Osteoblast (primary cell): ENCODE measurements at places on chromosomes 4 and X. TPM values are rescaled to one million over a fixed set of nuclear protein-coding genes. Genes with fewer than 3 reads are reported as not detected.

DNA sequence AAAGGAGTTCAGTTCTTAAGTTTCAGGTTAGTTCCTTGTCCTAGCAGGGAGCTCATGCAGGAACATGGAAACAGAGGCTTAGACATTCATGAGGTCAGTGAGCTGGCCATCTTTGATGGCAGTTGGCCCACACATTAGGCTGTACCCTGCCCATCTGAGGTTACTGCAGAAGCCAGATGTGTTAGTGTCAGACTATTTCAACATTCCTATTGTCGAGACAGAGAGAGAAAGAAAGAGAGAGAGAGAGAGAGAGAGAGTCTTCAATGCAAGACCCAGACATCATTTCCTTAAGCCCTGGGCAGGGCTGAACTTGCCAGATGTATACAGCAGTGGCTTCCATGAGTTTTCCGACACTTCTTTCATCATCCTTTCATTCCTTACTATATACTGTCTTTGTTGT is 91.3 kb downstream of the PPP1R2C start:
- DNase-seq: no peak

- no peak for DNase-seq
Measured at GRCh38 chr4:79439489-79439888, 31.5 kb upstream of the GK2 start.

- DNase-seq: no peak
Measured at GRCh38 chr4:69470561-69470960, 25.1 kb downstream of the UGT2B4 start.

MAPK10 gene
- 12.1 and 13.0 TPM in 2 replicates for total RNA-seq

- no peak for DNase-seq
Measured at GRCh38 chr4:3706565-3707422, 59.4 kb upstream of the ADRA2C start.

DNA sequence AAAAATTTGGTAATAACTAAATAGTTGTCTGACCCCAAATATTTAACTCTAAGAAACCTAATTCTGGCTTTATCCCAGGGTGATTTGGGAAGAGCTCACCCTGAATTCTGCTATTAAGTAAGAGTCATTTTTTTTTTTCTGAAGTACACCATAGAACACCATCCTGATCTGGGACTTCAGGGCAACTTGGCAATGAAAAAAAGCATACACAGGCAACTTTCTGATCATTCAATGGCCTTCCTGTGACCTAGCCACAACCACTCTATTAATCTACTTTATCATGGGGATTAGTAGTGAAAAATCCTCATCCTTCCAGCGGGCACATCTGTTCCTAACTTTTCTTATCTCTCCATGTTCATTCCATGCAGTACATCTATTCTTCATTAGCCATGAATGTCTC is 333.2 kb upstream of the MAD2L1 start:
- no peak for DNase-seq

GRCh38 chrX:13026877-13027652 is 17.4 kb downstream of the FAM9C start:
- no peak for DNase-seq

- no peak for DNase-seq
Measured at GRCh38 chr4:68352791-68353190, 2.9 kb upstream of the YTHDC1 start.

- DNase-seq: no peak
Measured at GRCh38 chr4:134216411-134216810, 14.8 kb upstream of the PABPC4L start.

PPEF1 gene
- total RNA-seq: under 0.01 TPM in 2 replicates

SPINK2 gene
- total RNA-seq: not detected in 2 replicates

- DNase-seq: no peak
Measured at GRCh38 chr4:15575966-15576365, 79.2 kb downstream of the FBXL5 start.

- no peak for DNase-seq
Measured at GRCh38 chr4:152961014-152961772, 25.1 kb downstream of the FHDC1 start.

PRR32 gene
- total RNA-seq: not detected in 2 replicates

DNA sequence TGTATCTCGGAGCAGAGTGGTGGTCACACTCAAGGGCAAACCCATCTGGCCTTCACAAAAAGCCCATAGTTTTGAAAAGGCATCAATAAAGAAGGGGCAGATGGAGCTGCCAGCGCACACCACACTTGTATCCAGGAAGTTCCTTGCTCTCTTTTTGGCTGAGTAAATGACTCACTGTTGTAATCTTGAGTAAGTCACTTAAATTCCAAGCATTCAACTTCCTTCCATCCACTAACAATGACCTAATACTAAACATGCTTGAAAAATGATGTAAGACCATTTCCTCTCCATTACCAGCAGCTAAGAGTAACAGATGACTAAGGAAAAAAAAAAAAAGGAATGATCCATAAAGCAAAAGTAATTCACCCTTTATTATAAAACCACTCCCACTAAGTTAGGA is 32.4 kb upstream of the MYOZ2 start:
- peak; percentile 93 for DNase-seq

GRCh38 chrX:22110729-22111494 is 78.8 kb downstream of the PHEX start:
- no peak for DNase-seq

CYBB gene
- total RNA-seq: 0.29 and 1.4 TPM in 2 replicates

- DNase-seq: no peak
Measured at GRCh38 chrX:136822337-136823095, 41.8 kb upstream of the ARHGEF6 start.

- peak; percentile 34 for DNase-seq
Measured at GRCh38 chr4:164109503-164109902, 615.0 kb downstream of the TMA16 start.

GRCh38 chr4:103201253-103201652 is 3.1 kb upstream of the CENPE start:
- no peak for DNase-seq

DNA sequence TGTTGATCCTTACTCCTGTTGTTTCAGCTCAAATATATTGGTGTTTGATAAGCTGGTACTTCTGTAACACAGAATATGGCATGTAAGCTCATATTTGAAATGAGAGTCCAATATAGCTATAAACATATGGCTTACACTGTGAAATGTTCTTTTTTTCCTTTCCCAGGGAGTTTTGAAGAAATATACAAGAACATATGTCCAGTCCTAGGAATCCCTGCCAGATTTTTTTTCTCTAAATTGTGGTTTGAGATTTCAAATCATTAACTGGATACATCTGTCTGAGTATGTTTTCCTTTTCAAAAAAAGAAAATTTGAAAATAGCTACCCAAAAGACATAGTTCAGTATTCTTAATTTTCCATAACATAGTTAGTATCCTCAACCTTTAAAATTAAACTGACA is 60.2 kb downstream of the HMGB2 start:
- no peak for DNase-seq

GRCh38 chr4:100894339-100894870 is 376.6 kb upstream of the EMCN start:
- DNase-seq: peak; percentile 26

- DNase-seq: peak; percentile 85
Measured at GRCh38 chrX:102129473-102129872, 4.0 kb downstream of the TCEAL2 start.
